ENCODE measurements at places on chromosomes 11 and 22.

DNA sequence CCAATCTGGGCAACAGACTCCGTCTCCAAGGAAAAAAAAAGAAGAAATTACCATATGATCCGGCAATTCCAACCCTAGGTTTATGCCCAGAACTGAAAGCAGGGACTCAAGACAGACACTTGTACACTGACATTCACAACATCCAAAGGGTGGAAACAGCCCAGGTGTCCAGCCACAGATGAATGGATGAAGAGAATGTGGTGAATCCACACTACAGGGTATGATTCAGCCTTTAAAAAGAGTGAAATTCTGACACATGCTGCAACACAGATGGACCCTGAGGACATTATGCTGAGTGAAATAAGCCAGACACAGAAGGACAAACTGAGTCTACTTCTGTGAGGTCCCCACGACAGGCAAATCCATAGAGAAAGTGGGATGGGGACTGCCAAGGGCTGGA is 43.9 kb downstream of the SGSM3 start:
- DNase-seq = no peak

DNA sequence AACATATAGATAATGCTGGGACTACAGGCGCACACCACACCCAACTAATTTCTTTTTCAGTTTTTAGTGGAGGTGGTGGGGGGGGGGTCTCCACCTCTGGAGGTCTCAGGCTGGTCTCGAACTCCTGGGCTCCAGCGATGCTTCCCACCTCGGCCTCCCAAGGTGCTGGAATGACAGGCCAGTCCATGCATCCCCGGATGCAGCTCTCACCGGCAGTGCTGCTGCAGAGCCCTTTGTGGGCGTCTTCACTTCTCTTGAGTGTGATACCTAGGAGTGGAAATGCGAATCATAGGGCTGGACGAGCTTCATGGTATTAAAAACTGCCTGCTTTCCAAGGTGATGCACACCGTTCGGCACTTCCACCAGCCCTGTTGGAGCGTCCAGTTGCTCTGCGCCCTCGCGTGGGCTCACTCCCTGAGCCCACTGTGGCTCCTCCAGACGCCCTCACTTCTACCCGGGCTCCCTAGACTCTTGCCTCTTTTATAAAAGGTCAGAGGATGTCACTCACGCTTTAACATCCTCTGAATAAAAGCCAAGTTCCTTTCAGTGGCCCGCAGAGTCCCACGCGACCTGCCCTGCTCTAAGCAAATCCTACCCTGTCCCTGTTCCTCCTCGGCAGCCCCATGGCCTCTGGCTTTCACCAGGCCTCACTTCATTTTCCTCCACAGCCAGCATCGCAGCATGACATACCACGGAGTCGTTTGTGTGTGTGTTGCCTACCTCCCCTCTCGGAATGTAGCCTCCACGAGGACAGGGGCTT is 837 bp upstream of the BID start:
- DNase-seq = no peak

GRCh38 chr11:103420593-103420992 is 311.4 kb downstream of the DYNC2H1 start:
- DNase-seq = no peak

DNA sequence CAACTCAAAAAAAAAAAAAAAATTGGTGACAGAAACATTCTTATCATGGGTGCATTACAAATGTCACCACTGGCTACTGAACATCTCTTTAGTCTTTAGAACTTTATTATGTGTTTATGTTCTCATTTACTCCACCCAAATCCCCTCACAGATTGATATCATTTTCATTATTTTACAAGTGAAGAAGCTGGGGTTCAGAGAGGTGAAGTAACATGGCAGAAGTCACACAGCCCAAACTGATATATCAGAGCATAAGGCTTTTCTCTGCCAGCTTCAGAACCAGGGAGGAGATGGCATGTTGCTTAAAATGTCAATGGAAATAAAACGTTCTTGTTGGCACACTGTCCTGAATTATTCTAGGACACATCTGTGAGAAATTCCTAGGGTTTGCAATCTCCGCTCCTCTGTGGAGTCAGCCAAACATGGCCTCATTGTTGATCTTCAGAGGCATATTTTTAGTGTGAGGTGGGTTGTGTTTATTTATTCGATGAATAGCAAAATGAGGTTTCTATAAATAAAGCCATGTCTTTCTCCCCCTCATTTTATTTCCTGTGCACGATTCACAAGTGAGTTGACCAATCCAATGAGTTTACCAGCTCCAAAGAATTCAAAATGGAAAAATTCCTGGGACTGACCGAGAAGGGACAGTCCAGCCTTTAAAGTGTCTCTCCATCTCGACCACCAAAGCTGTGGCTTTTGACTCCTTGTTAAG is 72.9 kb upstream of the ANO1 start:
- no peak for DNase-seq

GRCh38 chr11:118804094-118804493 is 13.1 kb upstream of the DDX6 start:
- DNase-seq = no peak

DNA sequence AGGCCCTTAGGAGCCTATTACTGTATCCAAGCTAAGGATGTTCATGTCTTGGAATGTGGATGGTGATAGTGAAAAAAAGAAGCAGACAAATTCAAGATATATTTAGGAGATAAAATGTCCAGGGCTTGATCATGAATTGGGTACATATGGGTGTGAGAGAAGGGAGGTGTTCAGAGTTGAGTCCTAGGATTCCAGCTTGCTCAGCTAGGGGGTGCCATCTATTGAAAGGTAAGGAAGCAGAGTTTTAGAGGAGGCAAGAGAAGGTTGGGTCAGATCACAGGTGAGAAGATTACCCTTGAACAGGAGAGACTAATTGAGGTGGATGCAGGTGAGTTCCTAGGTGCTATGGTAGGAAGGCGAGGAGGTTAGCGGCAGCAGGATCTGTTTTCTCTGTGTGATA is 60.5 kb downstream of the GRAMD1B start:
- DNase-seq = no peak

DNA sequence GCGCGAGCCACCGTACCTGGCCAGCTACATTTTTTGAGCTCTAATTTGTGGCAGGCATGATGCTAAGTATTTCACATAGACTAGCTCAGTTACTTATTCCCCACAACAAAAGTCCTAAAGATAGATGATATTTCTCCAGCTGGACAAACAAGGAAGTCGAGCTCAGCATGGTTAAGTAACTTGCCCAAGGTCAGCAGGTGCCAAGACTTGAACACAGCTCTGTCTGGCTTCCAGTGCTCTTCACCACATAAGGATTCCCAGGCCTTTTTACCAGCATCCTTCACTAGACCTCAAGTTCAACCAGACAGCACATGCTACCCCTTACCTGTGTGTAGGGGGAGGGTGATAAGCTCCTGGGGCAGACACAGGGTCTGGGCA is 177.3 kb upstream of the NCAM1 start:
- DNase-seq = no peak

GRCh38 chr11:41532413-41532812 is 73.0 kb upstream of the LRRC4C start:
- no peak for DNase-seq

- no peak for DNase-seq
These were observed 108.3 kb upstream of the SESN3 start for GRCh38 chr11:95339086-95339901.

DNA sequence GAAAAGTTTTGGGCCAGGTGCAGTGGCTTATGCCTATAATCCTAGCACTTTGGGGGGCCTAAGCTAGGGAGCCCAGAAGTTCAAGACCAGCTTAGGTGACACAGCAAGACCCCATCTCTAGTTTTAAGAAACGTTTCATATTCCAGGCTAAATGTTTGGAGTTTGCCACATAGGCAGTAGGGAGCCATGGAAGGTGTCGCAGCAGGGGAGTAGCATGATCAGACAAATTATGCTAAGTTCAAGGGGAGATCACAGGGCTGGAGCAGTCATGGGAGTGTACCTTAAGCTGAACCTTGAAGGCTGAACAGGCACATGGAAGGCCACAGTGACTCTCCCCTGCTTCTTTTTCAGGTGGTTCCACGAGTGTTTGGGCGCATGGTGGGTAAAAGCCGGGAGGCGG is 5.9 kb upstream of the NHERF4 start:
- no peak for DNase-seq

GRCh38 chr11:85310479-85310878 is 316.7 kb downstream of the DLG2 start:
- DNase-seq = no peak

GRCh38 chr11:16883174-16883573 is 131.0 kb downstream of the PLEKHA7 start:
- peak; percentile 54 for DNase-seq

All from Right ventricle myocardium superior (tissue), 1 donor.